H9 (cell line): ENCODE measurements at places on chromosomes 1 and 21. TPM values are rescaled to one million over a fixed set of nuclear protein-coding genes. Genes with fewer than 3 reads are reported as not detected.

GRCh38 chr1:64539289-64539688, 69.4 kb downstream of the CACHD1 start:
- DNase-seq, result no peak

DNA sequence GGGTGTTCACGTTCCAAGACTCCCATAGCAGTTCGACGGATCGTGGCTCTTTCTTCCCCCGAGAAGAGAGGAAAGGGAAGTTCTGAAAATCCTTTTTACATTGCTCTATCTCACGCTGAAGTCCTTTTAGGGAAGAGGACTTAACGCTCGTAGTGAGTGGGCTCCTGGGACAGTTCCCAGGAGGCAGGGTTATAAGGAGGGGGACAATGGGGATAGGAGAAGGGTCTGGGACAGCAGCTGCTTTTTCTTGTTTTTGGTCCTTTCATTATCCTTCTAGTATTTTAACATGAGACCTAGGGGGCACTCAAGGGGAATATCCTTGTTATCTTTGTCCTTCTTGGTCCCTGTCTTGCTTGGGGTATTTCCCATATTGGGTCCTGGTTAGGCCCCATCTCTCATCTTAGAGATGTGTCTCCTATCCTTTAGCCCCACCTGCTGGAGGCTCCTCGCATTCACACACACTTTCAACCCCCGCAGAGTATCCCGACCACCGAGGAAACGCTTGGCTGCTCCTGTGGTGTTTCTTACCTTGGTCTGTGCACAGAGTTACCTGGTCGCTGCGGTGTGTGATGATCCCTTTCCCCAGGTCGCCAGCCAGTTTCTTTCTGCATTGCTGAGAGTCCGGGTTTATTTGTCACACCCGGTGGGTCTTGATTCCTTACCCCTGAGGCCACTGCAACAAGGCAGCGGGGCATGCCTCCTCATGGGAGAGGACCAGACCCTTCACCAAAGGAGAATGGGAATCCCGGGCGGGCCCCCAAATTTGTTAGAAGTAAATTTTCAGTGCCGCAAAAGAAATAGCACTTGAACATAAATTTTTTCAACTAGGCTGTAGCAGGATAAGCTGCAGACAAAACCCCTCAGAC, 29.7 kb downstream of the SCCPDH start:
- DNase-seq, result peak; percentile 88

DNA sequence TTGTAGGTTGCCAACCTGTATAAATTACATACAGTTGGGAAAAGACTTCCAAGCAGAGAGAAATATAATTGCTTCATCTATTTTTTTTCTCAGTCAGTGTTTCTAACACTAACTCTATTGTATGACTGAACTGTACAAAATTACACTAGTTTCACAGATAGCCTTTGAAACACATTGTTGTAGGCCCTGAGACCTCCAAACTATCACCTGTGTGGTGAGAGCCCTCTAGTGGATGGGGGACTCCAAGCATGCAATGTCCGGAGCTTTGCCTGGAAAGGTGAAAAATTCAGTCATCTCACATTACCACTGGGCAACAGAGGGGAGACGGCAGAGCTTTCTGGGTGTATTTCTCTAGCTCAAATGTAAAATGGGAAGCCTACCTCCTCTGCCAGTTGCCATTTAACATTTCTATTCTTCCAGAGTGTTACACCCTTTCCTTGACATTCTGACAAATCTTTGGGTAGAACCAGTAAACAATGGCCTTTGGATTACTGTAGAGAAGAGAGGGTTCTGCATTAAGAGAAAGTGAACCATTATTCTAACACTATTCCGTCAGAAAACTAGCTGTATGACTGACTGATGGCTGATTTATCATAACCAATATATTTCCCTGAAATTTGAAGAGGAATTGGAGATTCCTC, 212.2 kb downstream of the LYPLAL1 start:
- peak; percentile 73 for DNase-seq

GRCh38 chr1:244368279-244368678, 83.4 kb downstream of the ADSS2 start:
- DNase-seq, result no peak

GRCh38 chr21:26107429-26107828, 63.1 kb downstream of the APP start:
- DNase-seq, result no peak

DNA sequence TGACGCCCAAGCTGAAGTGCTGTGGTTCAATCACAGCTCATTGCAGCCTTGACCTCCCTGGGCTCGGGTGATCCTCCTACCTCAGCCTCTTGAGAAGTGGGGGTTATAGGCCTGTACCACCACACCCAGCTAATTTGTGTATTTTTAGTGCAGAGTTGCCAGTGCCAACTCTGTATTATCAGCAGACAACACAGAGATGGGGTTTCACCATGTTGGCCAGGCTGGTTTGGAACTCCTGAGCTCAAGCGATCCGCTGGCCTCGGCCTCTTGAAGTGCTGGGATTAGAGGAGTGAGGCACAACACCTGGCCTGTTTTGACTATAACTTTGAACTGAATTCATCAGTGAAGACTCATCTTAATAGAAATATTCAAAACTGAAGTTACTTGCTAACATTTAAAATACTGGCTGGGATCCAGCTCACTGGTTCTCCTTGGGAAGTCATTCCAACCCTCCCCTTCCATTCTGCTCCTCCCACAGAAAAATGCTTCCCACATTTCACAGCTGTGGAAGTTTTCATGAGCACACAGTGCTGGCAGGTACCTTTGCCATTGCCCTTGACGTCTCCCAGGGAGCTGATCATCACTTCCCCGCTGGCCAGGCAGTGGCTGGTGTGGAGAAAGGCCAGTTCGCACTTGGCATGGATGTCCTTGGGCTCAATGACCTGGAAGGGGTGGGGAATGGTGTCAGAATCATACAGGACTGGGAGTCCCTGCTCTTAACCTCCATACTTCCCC, 4.7 kb downstream of the SELENBP1 start:
- DNase-seq, result no peak

GRCh38 chr1:38256072-38256471, 209.5 kb upstream of the POU3F1 start:
- no peak for DNase-seq

DNA sequence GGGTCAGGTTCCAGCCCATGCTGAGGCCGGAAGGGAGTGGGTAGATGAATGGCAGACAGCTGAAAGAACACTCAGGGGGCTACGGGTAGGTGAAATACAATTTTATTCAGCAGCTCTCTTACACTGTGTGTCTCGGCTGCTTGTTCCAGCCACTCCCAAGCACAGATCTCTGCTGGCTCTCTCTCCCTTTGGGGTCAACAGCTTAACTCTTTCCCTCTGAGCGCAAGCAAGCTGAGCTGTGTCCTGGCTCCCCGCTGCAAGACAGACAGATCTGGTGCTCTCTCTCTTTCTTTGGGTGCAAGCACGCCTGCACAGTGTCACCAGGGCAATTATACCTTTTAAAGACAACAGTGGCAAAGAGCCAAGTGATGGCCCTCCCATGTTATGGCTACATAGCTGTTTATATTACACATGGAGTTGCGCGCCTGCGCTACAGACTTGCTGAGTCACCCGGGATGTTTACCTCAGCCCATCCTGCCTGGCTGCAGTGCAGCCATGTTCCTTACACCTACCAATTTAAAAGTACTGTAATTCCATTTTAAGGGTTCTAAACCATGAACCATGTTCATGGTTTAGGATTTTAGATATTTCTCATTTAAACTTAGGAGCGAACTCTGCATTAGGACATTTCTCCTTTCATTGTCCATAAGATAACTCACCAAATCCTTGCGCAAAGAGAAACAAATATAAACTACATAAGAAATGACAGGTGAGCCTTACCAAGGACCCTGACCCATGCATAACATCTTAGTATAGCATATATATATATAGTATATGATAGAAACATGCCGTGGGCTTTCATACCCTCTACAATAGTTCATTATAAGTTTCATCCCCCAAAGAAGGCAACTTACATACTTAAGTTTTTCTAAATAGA, 396.5 kb downstream of the SMYD3 start:
- no peak for DNase-seq

CAMTA1 gene
- total RNA-seq, result 115 and 116 TPM in 2 replicates

OPRD1 gene
- 1.8 and 2.5 TPM in 2 replicates for total RNA-seq

ANKRD35 gene
- 0.18 and 0.28 TPM in 2 replicates for total RNA-seq

VASH2 gene
- 76.1 and 79.5 TPM in 2 replicates for total RNA-seq
